ENCODE measurements at places on chromosomes 2 and 18. TPM values are rescaled to one million over a fixed set of nuclear protein-coding genes. Genes with fewer than 3 reads are reported as not detected.

DNA sequence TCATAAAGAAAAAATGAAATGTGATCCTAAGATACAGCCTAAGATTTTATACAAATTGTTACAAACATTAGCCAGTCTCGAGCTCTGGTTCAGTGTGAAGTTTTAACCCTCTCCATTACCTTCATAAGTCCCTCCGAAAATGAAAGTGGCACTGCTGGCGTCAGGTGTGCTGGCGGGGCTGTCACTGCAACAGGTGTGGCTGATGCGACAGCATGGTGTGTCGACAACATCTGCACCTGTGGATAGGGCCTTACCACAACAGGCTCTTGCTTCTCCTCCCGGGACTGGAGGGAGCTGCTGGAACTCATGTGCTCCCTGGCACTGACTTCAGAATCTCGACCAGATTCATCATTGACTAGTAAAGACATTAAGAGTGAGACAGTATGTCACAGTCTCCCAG is 10.3 kb downstream of the SAP130 start:
- no peak for DNase-seq

DNA sequence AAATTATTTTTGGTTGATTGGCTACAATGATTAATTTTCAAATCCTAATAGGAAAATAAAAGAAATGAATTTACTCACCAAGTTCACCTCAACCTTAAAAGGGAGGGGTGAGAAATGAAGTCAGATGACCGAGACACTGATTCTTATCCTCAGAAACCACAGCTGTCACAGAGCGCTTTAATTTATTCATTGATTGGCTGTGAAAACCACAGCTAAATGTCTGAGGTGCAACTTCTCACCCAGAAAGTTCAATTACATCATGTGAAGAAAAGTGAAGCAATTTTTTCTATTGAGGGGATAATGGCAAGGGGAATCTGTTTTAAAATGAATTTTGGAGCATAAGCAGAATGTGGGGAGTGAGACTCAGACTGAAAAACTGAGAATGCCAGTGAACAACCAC is 128.4 kb downstream of the RNF152 start:
- DNase-seq, result no peak

- DNase-seq, result no peak
These were observed 95.5 kb upstream of the SNTG2 start for GRCh38 chr2:855177-855576.

Gene LYPD1
- not detected for polyA plus RNA-seq

Gene SLC9A4
- not detected for polyA plus RNA-seq

Data from aorta (tissue), 5 donors.